ENCODE measurements at places on chromosomes 2 and 18. TPM values are rescaled to one million over a fixed set of nuclear protein-coding genes. Genes with fewer than 3 reads are reported as not detected.

The SLC9A4 gene
- not detected for total RNA-seq

The RGPD4 gene
- total RNA-seq, result 0.42 TPM

The RNF103 gene
- total RNA-seq, result 120 TPM

The SP100 gene
- 218 TPM for total RNA-seq

The ANKRD30B gene
- not detected for total RNA-seq

The TBR1 gene
- total RNA-seq, result not detected

The STK36 gene
- total RNA-seq, result 8.1 TPM

The CXCR1 gene
- total RNA-seq, result not detected

The RBM44 gene
- total RNA-seq, result 1.2 TPM

The UCN gene
- 1.5 TPM for total RNA-seq

- DNase-seq, result no peak
These were observed 210.3 kb downstream of the ZRANB3 start for GRCh38 chr2:135320465-135321355.

DNA sequence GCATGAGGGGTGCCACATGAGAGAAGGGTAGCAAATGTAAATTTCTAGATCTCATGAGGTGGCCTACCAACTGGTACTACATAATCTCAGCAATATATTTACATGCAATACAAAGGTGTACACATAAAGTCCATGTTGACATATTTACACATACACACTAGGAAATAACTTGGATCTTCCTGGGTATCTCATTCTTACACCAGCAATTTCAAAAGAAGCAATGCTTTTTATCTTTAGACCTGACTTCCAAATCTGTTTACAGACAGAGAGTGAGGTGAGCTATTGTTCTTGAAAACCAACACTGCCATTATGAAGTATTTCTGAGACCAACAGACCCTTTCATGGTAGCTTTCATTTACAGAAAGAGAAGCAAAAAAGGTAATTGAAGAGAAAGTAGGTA lies 184.2 kb downstream of the ERBB4 start:
- no peak for DNase-seq

- DNase-seq, result no peak
These were observed 3.9 kb downstream of the KCNK3 start for GRCh38 chr2:26696351-26696816.

DNA sequence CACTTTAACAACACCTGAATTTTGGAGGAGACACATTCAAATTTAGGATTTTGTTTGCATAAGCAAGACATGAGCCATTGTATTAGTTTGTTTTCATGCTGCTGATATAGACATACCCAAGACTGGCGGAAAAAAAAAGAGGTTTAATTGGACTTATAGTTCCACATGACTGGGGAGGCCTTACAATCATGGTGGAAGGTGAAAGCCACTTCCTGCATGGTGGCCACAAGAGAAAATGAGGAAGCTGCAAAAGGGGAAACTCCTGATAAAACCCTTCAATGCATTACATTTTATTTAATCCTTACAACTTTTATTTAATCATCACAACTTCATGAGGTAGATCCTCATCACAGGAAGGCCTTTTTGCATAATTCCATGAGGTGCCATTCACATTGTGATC lies 242.0 kb upstream of the STON1 start:
- DNase-seq, result peak; percentile 5

DNA sequence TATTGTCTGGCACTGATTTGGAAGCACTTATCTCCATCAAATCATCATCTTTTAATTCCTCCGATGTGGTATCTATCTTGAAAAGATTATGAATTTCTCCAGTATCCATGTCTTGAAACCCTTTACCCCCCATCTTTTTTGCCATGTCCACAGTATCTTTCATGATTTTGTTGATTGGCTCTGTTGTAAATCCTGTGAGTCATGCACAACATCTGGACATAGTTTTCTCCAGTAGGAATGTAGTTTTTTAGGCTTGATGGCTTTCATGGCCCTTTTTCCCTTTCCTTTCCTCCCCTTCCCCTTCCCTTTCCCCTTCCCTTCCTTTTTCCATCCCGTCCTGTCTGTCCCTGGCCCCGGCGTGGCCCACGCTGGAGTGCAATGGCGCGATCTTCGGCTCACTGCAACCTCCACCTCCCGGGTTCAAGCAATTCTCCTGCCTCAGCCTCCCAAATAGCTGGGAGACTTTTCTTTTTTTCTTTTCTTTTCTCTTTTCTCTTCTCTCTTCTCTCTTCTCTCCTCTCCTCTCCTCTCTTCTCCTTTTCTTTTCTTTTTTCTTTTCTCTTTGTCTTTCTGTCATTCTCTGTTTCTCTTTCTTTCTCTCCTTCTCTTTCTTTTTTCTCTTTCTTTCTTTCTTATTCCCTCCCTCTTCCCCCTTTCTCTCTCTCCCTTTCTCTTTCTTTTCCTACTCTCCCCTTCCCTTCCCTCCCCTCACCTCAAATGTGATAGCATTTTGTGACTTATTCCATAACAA lies 18.4 kb upstream of the ZNF638 start:
- no peak for DNase-seq

GRCh38 chr18:69518989-69519388 lies 118.3 kb downstream of the DOK6 start:
- no peak for DNase-seq

GRCh38 chr2:218257390-218257981 lies 3.3 kb upstream of the GPBAR1 start:
- peak; percentile 66 for DNase-seq

DNA sequence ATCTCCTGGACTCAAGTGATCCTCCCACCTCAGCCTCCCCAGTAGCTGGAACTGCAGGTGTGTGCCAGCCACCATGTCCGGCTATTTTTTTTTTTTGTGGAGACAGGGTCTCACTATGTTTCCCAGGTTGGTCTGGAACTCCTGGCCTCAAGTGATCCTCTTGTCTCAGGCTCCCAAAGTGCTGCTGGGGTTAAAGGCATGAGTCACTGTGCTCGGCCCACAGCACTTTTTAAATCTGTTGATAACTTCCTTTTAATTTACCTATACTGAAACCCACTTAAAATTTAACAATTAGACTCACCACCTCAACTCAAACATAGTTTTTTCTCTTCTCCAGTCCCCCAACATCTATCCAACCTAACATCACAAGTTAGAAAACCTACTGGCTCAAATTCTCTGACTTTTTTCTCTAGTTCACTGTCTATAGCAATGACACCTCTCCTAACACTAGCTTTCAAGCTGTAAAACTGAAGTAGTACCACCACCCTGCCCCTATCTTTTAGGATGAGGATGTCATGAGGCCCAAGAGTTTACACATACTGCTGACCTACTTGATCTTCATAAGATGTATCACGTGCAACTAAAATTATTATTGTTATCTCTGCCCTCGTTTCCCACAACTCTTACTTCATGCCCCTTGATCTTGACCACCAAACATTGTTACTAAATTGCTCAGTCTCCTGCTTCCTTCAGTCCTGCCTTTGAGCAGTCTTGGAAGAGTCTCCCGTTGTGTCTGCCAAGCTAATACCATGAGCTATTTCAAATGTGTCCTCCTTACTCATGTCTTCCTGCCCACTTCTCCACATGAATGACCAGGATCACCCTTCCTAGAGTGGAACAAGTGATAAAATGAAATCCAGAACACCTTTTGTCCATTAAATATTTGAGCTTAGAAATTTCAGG lies 142.3 kb upstream of the ZFP36L2 start:
- DNase-seq, result no peak

- DNase-seq, result no peak
These were observed 515 bp upstream of the PLEKHB2 start for GRCh38 chr2:131104487-131105155.

GRCh38 chr2:24083567-24084385 lies 858 bp downstream of the TP53I3 start:
- no peak for DNase-seq

GRCh38 chr2:111250448-111251030 lies 129.8 kb downstream of the BCL2L11 start:
- no peak for DNase-seq

DNA sequence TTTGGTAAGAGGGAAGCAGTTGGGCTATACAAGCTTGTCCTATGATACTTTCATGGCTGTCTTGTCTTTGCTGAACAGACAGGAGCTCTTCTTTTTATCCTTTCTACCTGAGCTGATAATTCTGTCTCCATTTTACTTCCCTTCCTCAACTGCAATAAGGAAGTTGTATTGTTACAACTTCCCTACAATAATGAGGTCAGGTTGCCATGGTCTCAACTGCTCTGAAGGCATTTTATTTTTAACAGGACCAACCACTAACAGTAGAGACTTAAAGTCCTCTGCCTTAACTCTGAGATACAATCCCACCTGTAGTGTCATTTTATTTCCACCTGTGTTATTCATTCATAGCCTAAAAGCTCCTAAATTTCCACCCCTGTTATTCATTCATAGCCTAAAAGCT lies 118.6 kb upstream of the PGAP1 start:
- DNase-seq, result no peak

DNA sequence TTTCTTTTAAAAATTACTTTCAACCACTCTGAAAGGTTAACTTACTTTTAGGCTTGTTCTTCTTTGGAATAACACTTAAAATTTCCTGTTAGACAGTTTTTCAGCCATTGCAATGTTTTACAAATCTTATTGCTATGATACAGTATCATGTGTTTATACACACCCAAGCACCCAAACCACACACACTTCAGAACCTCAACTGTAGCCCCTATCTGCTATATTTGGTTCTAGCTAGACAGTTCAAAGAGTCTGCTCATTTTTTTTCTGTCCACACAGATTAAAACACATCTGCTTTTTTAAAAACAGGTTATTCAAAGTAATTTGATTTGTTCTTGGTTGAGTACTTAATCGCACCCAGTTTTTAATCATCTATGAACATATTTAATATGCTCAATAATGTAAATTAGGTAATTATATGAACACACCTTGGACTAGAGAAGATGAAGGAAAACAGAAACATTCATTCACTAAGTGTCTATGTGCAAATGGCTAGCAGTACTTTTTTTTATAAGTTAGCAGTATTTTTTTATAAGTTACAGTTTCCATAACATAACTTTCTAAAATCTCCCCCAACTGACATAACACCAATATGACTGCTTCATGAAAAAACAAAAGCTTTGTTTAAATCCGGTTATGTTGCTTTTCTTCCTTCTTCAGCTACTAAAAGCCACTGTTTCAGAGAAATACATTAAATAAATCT lies 17.6 kb downstream of the FBXO11 start:
- DNase-seq, result peak; percentile 76

GRCh38 chr2:46703588-46703987 lies 212.0 kb downstream of the MCFD2 start:
- DNase-seq, result no peak

- DNase-seq, result no peak
These were observed 353.2 kb upstream of the CWC22 start for GRCh38 chr2:180360283-180360618.

- DNase-seq, result no peak
These were observed 30.5 kb downstream of the GALNT14 start for GRCh38 chr2:31107591-31108300.

DNA sequence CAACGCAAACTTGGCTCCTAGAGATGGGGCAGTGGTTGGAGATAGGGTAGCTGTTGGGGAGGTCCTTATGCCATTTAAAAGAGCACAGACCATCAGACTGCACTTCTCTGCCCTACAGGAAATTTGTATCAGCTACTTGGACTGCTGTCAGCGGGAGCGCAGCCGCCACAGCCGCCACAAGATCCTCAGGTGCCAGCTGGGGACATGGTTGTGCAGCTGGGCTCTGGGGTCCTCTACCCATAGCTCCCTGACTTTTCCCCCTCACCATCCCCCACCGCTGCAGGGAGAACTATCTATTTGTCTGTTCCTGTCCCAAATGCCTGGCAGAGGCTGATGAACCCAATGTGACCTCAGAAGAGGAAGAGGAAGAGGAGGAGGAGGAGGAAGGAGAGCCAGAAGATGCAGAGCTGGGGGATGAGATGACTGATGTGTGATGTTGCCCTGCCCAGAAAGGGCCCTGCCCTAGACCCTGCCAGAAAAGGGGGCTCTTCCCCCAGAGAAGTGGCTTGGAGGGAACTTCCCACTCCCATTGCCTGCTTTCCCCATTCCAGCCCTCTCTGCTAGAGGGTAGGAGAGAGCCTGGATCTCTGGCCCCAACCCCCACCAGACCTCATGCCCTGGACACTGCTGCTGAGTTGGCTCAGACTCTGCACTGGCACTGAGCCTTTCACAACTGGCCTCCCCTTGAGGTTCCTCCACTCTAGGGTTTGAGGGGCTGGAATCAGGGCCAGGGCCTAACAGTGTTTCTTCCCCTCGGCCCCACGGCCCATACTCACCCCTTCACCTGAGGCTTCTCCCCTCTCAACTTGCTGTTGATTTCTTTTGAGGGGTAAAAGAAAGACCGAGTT lies 7.3 kb downstream of the PRADC1 start:
- no peak for DNase-seq

GRCh38 chr2:36165132-36165531 lies 190.4 kb upstream of the CRIM1 start:
- DNase-seq, result no peak

- DNase-seq, result no peak
These were observed 336.5 kb downstream of the DCDC2C start for GRCh38 chr2:4039896-4040295.

GRCh38 chr2:159124441-159124911 lies 156.0 kb downstream of the TANC1 start:
- DNase-seq, result no peak

GRCh38 chr2:85497944-85498630 lies 40.9 kb upstream of the MAT2A start:
- no peak for DNase-seq

- DNase-seq, result no peak
These were observed 167.3 kb upstream of the SKOR2 start for GRCh38 chr18:47418746-47419145.

DNA sequence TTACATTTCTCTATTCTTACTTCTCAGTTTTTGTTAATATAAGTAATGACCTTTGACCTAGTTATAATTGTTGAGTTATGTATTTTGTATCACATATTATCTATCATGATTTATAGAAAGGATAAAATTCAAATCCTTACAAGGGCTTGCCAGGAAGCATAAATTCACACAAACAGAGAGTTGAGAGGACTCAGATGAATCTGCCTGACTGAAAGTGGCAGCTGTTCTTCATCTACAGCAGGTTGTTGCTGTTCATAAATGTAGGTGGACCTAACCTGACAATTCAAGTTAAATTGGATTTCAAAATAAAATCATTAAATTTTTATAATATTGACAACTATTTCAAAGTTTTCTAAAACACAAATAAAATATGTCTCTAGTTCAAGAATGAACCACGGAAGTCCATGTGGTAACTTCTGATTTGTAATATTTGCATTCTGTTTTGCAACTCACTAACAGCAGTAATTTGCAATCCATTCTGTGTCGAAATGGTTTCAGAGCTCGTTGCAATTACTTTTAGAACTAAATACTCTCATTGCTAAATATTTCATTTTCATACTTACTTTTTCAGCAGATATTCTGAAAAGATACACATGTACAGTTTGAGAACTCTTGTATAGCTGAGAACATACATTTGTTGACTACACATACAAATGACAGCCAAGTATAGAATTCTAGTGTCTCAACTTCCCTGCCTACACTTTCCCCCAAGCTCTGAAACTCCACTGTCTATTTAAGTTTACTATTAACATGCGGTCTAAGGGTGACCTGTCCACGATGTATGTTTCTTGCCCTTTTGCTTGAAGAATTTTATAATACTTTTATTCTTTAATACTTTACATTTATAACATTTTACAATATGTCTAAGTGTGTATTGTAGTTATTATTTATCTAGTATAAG lies 25.7 kb downstream of the SCN7A start:
- DNase-seq, result no peak

- DNase-seq, result peak; percentile 24
These were observed 81.0 kb downstream of the SP3 start for GRCh38 chr2:173884025-173884802.
